ENCODE measurements at places on chromosomes 6 and 20.

DNA sequence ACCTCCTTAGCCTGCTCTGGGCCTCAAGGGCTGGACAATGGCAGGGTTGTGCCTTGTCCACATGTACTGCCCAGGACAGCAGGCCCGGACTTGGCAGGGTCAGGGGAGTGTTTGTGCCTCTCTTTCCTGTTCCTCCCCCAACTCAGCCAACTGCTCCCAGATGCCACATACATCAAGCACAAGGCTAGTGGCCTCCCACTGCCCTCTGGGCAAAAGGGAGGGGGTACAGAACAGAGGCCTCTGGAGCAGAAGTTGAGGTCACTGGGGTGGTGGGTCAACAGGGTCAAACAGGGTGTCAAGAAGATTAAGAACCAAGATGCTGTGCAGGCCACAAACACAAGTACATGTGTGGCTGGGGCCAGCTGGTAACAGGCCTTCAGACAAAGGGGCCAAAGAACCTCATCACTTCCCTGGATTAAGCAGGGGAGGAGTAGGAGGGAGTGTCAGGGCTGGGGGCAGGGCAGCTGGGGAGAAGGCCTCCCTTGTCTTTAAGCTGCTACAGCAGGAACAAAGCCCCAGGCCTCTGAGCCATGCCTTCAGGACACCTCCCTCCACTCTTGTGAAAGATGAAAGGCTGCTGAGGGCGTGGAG lies 36.0 kb downstream of the KCNK5 start:
- DNase-seq, result no peak

DNA sequence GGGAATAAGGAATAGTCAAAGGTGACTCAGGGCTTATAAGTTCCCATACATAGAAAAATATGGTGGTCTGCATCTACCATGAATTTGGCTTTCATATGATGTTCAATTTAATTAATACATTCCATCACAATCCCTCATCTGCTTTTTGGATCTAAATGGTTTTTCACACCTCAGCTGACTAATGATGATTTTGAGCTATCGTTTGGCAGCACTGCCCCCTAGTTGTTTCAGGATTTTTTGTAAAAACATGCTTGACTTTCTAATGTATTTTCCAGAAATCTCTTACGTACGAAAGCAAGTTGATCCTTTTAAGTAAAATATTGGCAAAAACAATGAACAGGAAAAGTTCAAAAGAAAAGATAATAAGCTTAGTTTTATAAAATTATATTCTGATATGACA lies 408.6 kb upstream of the ADGRB3 start:
- DNase-seq, result no peak

DNA sequence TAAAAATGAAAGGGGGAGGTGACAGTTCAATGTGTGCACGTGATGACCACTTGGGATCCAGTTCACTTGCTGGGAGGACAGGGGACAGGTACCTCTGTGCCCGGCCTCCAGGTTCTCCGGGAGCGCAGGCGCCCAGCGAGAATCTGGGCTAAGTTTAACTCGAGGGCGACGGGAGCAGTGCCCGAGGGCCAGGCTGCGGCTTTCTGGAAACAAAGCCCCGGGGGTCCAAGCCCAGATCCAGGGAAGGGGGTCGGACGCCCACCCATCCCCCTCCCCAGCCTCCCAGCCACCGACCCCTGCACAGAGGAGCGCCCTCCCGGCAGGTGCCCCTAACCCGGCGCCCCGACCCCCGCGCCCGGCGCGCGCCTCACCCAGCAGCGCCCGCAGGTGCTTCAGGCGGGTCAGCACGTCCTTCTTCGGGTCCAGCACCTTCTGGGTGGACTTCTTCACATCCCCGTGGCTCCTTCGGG lies 405 bp downstream of the RALGAPA2 start:
- DNase-seq, result no peak

- DNase-seq, result no peak
Measured at GRCh38 chr20:60467078-60467477, 508.9 kb downstream of the CDH26 start.

GRCh38 chr6:3011592-3011991 lies 11.9 kb downstream of the NQO2 start:
- DNase-seq, result no peak

DNA sequence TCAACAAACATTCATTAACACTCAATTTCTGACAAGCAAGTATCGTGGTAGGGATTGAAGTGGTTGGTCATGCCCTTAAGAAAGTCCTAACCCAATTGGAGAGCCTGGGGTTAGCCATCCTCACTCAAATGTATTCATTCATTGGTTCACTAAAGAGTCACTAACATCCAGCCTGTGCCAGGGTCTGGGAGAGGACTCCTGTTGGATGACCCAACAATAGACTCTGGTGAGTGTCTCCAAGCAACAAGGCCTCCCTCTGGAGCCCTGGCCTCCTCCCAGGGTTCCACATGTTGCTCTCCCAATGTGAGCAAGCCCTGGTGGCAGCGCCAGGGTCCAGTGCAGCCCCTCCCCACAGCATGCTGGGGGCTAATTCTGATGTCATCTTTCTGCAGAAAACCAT lies at the start of gene BPIFA3:
BPIFA3 (plus strand) TSS at position 301 of the 400 bp plus-strand sequence. CDS start 185 bp downstream, outside the sequence.
- DNase-seq, result no peak

GRCh38 chr6:24006254-24006653 lies 119.8 kb upstream of the NRSN1 start:
- no peak for DNase-seq

DNA sequence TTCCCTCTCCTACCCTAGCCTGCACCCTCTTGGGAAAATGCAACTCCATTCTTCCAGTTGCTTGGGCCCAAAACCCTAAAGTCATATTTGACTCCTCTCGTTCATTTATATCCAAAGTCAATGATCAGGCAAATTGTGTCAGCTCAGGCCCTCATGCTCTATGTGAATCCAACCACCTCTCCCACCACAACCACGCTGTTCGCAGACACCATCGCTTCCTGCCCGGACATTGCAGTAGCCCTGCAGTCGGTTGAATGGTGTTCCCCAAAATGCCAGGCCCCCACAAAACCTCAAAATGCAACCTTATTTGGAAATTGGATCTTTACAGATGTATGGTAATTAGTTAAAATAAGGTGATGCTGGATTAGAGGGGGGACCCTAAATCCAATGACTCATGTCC lies 98.3 kb downstream of the PREX1 start:
- no peak for DNase-seq

- no peak for DNase-seq
Measured at GRCh38 chr6:33207552-33208090, 679 bp upstream of the RING1 start.

GRCh38 chr20:41587523-41587922 lies 30.7 kb downstream of the CHD6 start:
- DNase-seq, result no peak

DNA sequence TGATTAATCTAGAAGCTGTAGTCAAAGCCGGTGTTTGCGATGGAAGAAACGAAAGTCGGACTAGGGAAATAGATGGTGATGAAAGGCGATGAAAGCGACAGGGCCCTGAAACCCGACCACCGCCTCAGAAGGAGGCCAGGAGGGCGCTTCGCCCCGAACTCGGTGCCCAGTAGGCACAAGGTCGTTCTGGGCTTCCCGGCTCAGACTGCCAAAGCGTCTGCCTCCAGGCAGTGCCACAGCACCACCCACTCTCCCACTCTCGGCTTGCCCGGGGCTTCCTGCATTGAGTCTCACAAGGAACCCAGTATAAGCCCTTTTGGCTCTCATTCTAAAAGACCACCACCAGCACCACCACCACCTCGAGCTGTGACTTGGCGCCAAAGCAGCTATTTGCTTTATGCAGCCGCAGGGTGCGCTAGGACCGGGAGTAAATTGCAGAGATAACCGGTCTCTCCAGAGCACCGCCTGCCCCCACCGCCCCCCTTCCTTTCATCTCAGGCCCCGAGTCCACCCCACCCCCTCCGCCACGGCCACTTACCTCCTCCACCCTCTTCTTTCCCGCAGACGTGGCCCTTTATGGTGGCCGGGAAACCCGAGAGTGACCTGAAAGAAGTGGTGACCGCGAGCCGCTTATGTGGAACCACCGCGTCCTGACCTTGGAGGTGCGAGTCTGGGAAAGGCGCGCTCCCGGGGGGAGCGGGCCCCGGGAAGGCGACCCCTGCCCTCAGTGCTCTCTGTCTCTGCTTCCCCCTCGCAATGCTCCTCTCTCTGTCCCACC lies 2.4 kb downstream of the TCF21 start:
- DNase-seq, result no peak

- DNase-seq, result no peak
Measured at GRCh38 chr6:110221738-110222137, 41.5 kb downstream of the CDC40 start.

DNA sequence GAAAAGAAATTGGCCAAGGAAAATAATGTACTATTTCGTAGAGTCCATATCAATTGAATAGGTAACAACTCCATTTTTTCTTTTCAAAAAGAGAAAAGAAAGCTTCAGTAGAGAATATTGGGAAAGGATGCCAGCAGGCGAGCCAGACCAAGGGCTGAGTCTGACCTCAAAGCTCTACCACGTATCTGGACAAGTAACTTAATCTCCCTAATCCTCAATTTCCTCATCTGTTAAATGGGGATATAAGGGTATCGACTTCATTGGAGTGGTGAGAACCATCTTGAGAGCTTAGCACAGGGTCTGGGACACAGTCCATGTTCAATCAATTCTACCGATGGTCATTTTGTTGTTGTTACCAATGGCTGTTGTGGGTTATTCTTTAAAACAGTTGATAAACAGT lies 63.2 kb upstream of the TBC1D7 start:
- DNase-seq, result no peak

- no peak for DNase-seq
Measured at GRCh38 chr6:121435444-121436069, at the start of gene GJA1. GJA1 (plus strand) TSS chr6:121435646; CDS start chr6:121446848, 11,202 bp downstream.

DNA sequence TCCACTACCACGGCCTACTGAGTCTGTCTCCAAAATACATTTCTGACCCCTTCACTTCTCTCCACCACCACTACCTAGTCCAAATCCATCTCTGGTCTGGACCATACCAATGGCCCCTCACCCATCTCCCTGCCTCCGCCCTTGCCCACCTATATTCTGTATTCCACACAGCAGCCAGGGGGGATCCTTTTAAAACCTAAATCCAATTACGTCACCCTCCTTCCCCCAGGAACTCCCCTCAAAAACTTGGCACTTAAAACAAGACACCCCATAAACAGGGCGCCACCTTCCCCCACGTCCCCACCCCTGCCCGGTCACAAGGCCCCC lies 680 bp downstream of the PDRG1 start:
- no peak for DNase-seq

DNA sequence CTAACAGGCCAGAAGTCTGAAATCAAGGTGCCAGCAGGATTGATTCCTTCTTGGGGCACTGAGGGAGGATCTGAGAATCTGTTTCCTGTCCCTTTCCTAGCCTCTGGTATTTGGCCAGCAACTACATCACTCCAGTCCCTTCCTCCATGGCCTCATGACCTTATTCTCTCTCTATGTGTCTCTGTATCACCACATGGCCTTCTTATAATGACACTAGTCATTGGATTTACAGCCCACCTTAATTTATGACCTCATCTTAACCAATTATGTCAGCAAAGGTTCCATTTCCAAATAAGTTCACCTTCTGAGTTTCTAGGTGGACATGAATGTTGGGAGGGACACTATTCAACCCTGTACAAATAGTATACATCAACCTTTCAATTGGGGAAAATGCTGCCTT lies 29.3 kb downstream of the SCML4 start:
- DNase-seq, result no peak

GRCh38 chr6:11767978-11768756 lies 10.4 kb downstream of the ADTRP start:
- DNase-seq, result no peak

- no peak for DNase-seq
Measured at GRCh38 chr6:84314377-84314898, 87.0 kb upstream of the CEP162 start.

DNA sequence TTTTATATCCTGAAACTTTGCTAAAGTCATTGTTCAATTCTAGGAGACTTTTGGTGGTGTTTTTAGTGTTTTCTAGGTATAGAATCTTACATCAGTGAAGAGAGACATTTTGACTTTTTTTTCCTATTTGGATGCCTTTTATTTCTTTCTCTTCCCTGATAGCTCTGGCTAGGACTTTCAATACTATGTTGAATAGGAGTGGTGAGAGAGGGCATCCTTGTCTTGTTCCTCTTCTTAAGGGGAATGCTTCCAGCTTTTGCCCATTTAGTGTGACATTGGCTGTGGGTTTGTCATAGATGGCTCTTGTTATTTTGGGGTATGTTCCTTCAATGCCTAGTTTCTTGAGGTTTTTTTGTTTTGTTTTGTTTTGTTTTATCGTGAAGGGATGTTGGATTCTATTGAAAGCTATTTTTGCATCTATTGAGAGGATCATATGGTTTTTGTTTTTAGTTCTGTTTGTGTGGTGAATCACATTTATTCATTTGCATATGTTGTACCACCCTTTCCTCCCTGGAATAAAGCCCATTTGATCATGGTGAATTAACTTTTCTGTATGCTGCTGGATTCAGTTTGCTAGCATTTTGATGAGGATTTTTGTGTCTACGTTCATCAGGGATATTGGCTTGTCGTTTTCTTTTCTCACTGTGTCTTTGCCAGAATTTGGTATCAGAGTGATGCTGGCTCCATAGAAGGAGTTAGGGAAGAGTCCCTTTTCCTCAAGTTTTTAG lies 540.1 kb upstream of the FLRT3 start:
- no peak for DNase-seq

DNA sequence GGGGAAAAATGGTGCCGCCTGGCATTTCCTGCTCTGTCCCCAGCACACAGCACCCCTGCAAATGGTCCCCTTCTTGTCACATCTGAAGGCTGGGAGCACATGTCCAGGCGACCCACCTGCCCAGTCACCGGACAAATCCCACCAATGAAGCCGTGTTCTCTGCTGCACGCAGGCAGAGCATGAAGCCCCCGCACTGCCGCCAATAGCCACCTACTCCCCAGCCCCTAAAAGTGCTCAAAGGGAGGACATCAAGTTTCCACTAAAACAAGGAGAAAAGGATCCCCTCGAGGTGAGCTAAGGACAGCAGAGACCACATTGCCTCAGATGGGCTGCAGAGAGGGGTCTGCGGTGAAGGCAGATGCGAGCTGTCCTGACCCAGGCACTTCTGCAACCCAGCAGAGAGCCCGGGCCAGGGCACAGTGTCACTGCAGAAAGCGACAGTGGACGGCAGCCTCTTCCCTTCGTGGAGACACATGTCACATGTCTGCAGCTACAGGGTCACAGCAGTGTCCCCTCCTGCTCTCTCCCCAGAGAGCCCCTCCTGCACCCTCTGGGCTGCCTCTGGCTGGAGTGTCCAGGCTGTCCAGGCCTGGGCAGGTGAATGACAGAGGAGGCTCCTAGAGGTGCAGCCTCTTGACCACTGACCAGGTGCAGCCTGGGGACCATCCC lies 221.5 kb downstream of the PREX1 start:
- DNase-seq, result no peak

DNA sequence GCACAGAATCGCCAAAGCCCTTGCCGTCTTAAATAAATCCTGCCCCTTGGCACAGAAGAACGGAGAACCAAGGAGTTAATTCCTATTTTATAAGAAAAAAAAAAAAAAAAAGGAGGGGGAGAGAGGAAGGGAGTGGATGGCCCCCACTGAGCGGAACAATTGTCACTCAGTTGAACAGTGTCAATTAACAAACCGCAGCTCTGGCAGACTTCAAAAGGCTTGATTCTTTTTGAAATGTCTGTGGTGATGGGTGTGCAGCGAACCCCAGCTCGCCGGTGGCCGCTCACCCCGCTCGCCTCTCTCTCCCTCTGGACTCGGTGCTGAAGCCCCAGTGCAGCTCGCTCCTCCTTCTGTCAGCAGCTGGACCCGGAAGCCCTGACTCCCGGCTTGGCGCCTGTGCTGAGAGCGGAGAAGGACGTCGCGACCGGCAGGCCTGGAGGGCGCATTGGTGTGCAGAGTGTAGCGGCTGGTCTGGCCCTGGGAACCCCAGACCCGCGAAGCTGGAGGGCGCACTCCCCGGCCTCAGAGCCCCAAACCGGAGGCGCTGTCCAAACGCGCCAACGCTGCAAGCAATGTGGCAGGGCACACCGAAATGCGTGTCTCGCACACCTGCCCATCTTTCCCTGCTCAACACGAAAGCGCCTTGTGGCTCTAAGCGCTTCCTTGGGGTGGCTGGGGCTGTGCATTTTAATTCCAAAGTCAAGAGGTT lies 3.4 kb downstream of the LINC00237 start:
- DNase-seq, result no peak
